ENCODE measurements at places on chromosomes 13 and 19. TPM values are rescaled to one million over a fixed set of nuclear protein-coding genes. Genes with fewer than 3 reads are reported as not detected.
A peak's percentile ranks its signal among the peaks of the same experiment; 100 is the strongest.

The IGFL2 gene
- total RNA-seq, result not detected

DNA sequence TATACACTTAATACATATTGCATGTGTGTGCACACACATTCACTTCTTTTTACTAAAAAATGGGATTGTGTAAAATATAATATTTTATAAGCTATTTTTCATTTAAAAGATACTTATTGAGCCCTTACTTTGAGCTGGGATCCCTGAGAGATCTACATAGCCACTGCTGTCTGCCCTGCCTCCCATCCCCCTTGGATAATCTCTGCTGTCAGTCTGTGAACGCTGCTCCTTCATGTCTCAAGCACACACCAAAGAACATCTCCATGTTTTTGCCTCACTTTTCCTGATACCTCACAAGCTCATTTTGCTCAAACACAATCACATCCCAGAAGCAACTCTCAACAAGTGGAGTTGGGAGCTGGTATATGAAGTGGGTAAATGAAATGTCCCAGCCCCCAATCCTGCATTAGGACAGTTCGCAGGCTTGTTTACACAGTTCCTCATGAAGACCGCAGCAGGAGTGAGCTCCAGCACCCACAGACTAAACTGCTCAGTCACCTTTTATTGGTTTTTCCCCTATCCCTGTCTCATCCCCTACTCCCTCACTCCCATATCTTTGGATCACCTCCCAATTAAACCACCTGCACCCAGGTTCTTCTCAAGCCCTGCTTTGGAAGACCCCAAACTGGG lies 108.3 kb upstream of the FRY start:
- DNase-seq, result no peak

- no peak for DNase-seq
Observed at GRCh38 chr13:48574041-48574796, 41.3 kb upstream of the RCBTB2 start.

The ZNF66 gene
- total RNA-seq, result 3.6 TPM

The CLEC17A gene
- total RNA-seq, result 0.42 TPM

DNA sequence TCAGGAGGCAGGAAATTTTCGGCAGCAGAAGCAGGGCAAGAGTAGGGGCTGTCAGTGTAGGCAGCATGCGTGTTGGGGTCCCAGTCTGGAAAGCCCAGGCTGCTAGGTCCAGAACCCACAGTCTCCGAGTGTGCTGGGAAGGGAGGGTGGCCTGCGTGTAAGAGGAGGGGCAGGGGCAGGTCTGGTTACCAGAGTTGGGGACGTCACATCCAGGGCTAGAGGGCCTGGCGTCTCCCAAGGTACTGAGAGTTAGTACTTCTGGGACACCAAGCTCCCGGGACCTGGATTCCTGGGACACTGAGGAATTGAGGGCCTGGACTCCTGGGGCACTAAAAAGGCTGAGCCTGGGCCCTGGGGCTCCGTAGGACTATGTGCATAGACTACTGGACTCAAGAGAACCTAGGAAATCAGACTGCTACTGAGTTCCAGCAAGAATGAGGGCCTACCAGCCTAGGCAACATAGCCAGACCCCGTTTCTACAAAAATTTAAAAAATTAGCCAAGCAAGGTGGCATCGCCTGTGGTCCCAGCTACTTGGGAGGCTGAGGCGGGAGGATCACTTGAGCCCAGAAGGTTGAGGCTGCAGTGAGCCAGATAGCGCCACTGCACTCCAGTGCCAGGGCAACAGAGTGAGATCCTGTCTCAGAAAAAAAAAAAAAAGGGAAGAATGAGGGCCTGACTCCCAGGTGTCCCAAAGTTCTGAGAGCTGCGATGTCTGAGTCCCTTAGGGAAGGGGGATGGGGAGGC lies 2.5 kb downstream of the NFKBID start:
- no peak for DNase-seq

GRCh38 chr19:58305932-58306323 lies 751 bp downstream of the ERVK3-1 start:
- peak; percentile 35 for DNase-seq

The ZNF772 gene
- total RNA-seq, result 12.2 TPM

The LGALS4 gene
- not detected for total RNA-seq

DNA sequence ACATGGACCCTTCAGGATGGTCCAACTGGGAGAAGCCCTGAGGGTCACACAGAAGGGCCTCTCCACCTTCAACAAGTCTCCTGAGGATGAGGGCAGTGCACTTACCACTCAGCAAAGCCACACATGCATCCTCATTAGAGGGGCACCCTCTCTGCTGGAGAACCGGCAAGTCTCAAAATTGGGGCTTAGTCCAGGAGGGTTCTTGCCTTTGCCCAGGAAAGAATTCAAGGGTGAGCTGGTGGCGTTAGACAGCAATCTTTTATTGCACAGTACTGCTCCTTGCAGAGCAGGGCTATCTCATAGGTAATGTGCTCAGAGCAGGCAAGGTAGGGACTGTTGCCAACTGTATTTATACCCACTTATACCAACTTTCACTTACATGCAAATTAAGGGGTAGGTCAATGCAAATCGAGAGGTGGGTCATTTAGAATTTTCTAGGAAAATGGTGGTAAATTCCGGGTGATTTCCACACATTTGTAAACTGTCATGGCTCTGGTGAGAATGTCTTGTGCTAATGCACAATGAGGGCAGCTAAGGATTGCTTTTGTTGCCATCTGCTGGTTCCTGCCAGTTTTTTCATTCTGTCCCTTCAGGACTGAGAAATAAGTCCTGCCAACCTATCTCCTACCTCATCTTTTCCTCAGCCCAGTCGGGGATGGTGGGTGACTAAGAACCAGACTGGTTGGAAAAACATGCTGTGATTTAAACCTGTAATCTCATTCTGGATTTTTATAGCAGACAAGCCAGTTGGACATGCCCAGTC lies 27.8 kb upstream of the IGSF23 start:
- DNase-seq, result peak; percentile 21

- DNase-seq, result no peak
Observed at GRCh38 chr13:109605846-109606245, 180.5 kb downstream of the IRS2 start.

DNA sequence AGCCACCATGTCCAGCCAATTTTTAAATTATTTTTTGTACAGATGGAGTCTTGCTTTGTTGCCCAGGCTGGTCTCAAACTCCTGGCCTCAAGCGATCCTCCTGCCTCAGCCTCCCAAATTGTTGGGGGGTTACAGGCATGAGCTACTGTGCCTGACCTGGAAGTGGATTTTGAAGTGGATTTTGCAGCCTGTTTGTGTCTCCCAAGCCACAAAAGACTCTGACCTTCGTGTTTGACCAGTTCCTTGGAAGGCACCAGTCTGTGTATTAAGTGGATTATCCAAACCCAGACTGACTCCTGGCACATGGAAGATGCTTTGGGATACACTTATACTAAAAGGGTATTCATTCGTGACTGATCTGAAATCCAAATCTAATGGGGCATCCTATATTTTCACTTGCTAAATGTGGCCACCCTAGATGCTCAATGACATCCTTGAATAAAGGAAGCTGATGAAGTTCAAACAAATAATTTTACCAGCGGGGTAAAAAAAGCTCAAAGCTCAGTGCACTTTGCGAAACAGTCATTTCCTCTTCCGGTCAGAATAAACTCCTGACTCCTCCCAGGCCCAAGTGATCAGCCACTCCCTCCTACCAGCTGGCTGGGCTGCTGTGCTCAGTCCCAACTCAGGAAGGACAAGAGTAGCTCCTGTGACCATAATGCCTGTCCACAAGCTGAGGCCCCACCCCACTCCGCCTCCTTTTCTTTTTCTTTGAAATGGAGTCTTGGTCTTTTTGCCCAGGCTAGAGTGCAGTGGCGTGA lies 32.6 kb upstream of the GATAD2A start:
- DNase-seq, result peak; percentile 60

DNA sequence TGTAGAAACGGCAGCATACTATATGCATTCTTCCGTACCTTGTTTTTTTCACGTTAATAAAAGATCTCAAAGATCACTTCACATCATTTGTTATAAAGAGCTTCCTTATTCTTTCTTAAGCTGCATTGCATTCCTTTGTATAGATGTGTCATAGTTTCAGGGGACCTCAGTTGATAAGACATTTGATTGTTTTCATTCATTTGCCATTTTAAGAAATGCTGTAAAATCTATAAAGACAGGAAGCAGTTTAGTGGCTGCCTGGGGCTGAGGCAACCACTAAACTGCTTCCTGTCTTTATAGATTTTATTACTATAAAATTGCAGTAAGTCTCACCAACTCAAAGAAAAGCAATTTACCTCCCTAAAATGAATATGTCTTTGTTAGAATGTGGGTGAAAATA lies 59.4 kb downstream of the ZDHHC20 start:
- DNase-seq, result peak; percentile 4

Measured in Daoy (cell line).